ENCODE measurements at places on chromosomes 1 and 21. TPM values are rescaled to one million over a fixed set of nuclear protein-coding genes. Genes with fewer than 3 reads are reported as not detected.

POU3F1 gene
- 19.1 TPM for total RNA-seq

GRCh38 chr1:155166471-155167165 lies 6.5 kb downstream of the KRTCAP2 start:
- DNase-seq: peak; percentile 74

- DNase-seq: no peak
These were observed 111.8 kb upstream of the PALMD start for GRCh38 chr1:99533909-99534637.

- no peak for DNase-seq
These were observed 8.3 kb downstream of the ARHGAP30 start for GRCh38 chr1:161061419-161061818.

HEATR1 gene
- total RNA-seq: 33.7 TPM

DNA sequence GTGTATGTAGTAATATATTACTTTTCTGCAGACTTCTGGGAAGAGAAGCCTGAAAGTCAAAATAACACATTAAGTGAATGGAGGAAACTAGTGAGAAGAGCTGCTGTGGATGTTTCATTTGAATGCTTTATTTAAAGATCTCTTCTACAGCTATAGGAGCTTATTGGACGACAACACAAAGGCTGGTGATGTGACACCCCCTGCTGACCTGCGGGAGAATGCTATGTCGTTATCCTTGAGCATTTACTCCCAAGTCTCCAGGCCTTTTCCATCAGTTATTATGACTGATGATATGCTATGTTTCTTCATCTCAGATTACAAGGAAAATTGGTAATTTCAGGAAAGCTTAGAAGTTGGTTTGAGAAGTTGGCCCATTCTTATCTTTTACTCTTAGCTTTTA lies 22.3 kb upstream of the PLA2G4A start:
- DNase-seq: no peak

ALPL gene
- total RNA-seq: 14.6 TPM

DNA sequence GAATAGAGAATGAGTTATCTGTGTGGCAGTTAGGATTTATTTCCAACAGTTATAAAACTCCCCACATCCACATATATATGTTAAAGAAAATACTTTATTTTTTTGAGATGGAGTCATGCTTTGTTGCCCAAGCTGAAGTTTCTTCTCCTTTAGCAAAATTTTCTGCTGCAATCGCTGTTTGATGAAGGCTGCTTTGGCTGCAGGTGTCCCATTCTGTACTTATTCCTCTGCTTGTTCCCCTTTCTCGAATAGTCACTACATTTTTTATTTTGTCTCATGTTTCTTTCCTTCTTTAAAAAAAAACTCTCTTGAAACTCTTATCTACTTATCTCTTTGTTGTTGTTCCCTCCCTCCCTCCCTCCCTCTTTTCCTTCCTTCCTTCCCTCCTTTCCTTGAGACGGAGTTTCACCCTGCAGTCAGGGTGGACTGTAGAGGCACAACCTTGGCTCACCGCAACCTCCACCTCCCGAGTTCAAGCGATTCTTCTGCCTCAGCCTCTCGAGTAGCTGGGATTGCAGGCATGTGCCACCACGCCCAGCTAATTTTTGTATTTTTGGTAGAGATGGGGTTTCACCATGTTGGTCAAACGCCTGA lies 10.6 kb downstream of the OR2W3 start:
- no peak for DNase-seq

DNA sequence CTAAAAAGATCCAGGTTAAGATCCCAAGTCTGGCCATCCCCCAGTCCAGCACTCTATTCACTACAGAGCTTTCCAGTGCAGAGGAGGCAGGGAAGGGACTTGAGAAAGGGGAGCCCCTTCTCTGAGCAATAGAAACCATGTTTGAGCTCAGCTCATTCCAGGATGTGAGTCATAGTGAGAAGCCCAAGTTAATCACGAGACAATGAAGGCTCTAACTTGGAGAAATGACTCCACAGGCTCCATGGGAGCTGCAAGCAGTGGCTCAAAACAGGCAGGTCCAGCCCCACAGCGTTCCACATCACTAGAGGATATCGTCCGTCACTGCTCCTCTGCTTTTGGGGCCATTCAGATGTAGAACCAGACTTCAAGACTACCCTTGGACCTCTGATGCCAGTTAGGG lies 59.1 kb downstream of the CAMK2N1 start:
- no peak for DNase-seq

INPP5B gene
- 44.4 TPM for total RNA-seq

DNA sequence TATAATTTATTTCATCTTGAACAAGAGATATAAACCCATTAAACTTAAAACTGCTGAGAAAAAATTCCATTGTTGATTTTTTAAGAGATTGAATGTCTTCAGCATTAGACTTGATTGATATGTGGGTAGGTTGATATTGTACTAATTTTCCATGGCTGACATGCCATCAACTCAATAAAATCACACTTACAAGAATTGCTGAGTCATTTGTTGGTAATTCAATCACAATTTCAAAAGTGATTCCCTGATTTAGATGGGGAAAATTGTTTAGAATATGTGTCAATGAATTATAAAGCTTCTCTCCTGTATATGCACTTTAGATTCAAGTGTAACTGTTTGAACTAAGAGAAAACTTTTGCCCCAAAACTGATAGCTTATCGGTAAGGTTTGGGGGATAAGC lies 223.5 kb upstream of the NCAM2 start:
- no peak for DNase-seq

GRCh38 chr1:15051882-15052528 lies 101.5 kb upstream of the TMEM51 start:
- DNase-seq: no peak

GRCh38 chr1:226778657-226779058 lies 39.6 kb upstream of the ITPKB start:
- DNase-seq: no peak

DNA sequence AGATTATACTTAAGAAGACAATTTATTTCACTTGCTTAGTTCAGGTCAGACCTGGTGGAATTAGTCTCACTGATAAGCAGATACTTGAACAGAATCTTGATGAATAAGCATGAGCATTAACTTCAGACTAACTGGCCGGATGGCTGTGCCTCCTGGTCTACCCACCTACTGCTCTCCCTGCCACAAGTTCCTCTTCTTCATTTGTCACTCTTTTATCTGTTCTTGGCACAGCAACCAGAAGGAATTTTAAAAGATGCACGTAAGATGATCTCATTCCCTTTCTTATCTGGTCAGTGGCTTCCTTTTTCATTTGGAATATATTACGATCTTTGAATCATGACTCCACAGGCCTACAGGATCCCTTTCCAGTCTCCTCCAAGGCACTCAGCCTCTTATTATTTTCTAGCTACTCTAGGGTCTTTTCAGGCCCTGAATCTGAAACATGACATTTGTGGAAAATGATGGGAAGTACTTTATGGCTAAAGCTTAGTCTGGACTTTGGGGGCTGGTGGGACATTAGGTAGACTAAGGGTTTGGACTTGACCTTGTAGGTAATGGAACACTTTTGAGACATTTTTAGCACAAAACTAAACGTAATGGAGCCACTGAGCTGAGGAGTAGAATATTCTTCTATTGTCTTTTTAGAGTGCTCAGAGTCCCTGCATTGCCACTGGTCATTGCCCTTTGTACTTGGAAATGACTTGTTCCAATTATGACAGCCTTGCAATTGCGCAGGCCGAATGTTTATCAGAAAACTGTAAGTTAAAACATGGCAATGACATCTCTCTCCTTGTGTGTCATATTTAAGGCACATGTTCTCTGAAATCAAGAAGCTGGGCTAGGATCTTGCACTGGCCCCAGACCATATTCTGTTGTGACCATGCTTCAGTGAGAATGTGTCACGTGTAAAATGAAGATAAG lies 16.0 kb downstream of the ST6GALNAC3 start:
- no peak for DNase-seq

DNA sequence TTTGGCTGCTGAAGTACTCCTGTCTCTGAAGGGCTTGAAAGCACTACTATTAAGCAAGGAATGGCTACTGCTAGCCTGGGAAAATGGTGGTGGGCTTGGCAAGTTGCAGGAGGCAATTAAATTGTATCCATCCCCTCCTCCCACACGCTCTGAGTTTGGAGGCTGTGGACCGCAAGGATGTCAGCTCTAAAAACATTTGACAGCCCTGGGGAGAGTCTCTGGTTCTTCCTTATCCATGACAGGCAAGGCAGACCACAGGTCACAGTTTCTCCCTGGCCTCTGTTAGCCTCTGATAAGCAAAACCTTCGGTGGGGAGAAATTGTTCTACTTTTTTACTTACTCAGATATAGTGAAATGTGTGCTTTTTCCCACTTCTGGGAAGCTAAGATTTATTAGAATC lies 46.6 kb downstream of the S1PR1 start:
- DNase-seq: no peak

Data from sciatic nerve (tissue), 2 donors.